Right atrium auricular region (tissue), 2 donors: ENCODE measurements at places on chromosomes 7 and 10. TPM values are rescaled to one million over a fixed set of nuclear protein-coding genes. Genes with fewer than 3 reads are reported as not detected.

DNA sequence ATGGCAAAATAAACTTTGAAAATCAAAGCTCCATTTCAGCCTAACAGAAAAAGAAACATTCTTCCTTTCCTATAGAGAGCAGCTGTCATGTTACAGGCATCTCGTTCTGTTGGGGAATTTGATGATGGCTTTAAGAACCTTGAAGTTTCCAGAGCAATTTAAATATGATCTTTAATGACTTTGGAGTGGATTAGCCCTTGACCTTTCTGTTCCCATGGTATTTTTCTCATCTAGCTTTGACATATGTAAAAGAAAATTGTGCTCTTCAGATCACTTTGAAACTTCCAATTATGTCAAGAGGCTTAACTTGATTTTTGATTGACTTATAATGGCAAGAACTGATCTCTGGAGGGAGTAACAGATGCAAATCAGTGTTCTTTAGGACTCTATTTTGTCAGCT is 157.6 kb upstream of the SEMA3E start:
- no peak for DNase-seq

DNA sequence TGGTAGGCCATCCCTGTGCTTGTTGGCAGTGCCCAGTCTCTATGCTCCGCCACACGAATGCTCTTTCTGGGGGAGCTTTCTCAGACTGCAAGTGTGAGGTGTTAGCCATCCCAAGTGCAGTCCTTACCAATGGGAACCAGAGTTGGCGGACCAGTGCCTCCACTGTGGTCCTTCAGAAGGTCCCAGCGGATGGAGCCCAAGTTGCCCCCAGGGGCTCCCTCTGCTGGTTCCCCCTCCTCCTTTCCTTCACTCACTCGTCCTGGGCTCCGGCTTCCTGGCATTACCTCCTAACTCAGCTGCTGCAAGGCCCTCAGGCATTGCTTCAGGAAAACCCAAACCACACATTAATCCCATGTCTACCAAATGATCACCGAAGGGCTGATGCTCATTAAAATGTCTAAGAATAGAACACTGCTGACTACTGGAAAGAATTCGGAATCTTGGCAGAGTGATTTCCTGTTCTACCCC is 139.8 kb downstream of the CUBN start:
- DNase-seq: no peak

DNA sequence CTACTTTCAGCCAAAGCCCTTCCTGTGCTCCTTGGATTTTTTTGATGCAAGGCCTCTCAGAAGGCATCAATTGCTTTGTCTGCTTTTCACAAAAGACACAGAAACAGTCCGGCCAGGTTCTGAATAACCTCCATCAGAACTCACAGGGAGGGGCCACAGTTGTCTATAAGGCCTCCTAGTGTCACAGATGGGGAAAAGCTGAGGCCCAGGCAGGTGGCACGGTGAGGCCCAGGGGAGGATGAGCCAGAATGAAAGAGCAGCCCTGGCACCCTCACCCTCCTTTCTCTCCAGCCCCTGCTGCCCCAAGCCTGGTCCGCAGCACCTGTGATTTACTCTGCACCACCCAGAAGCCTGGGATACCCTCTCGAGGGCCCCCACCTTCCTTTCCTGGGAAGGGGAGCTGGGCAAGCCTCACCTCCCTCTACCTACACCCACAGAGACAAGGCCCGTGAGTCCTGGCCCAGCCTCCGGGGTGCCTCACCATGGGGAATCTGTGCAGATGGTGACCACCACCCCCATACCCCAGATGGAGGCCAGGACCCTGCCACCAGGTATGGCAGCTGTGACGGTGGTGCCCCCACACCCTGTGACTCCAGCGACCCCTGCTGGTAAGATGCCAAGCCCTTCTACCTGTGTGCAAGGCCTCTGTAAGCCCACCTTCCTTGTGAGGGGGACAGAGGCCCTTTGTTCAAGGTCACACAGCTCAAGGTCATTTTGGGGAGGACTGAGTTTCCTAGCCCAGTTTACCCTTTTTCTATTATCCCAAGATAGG is 26.2 kb upstream of the ZNF467 start:
- DNase-seq: no peak

Gene MACC1
- total RNA-seq: 0.26 TPM

Gene PURB
- total RNA-seq: 12.9 TPM

Gene CLEC5A
- total RNA-seq: 1.0 TPM

- no peak for DNase-seq
These were observed 156.4 kb upstream of the MDFIC start for GRCh38 chr7:114765331-114766040.

GRCh38 chr10:14153570-14154055 is 177.1 kb downstream of the FRMD4A start:
- no peak for DNase-seq

DNA sequence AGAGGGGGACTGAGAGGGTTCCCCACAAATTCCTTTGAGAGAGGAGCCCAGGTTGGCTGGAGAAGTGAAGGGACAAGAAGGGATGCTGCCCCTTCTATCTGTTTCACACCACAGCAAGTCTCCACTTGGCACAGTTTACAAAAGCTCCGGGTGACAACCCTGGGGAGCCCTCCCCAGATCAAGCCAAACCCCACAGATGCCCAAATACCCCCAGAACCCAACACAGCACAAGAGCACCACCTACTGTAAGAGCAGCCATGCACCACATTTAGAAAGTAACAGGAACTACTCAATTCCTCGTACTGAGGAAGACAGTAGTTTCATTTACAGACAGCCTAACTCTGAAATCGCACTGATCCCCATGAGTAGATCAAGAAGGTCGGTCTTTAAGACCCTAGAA is 67.8 kb upstream of the ATP6V0A4 start:
- DNase-seq: no peak

DNA sequence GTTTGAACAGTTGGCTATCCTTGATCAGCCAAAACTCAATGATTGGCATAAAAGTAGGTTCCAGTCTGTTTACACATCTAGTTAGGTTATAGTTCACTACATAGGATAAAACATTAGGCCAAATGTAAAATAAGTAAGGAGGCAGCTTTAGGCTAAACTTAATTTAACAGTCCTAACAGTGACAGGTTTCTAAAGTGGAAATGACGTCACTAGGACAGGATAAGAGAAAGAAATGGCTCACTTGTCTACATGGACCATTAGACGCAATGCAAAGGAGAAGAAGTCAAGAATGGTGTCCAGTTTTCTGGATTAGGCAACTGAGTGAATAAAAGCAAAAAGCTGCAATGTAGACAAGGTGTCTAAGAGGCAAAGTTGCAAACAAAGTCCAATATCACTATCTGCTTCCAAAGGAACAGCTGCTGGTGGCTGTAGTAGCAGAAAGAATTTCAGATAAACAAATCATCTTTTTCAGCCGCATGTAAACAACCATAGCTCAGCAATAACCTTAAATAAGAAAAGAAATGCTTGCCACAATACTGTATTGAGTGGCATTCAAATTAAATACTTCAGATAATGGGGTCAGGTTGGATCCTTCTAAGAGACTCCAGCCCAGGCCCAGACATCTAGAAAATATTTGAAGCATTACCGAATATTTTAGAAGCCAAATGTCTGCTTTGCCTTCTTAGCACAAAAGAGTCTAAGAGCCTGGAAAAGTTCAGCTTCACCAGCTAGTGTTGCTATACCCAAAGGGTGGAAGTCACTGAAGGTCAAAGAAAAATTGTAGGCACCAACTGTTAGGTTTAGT is 154.2 kb downstream of the NEBL start:
- no peak for DNase-seq

DNA sequence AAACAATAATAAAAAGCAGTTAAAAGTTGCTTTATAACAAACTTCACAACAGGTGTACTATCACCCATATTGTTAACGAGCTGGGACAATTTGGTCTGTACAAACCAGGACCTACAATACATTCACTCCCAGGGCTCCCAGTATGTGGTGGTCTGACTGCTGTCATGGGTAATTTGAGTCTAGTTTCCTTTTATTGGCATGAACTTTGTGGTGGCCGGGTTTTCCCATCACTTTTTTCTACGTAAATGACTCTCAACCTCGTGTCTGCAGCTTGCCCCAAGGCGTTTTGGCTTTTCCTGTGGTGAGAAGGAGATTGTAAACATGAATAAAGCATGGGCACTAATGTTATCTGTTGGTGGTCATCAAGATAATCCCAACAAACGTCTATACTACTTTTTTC is 118.7 kb upstream of the CDK6 start:
- no peak for DNase-seq
